Urothelium cell line (cell line): ENCODE measurements at places on chromosomes 11 and 22.

GRCh38 chr11:128962896-128963295, 20.2 kb upstream of the TP53AIP1 start:
- DNase-seq: no peak

DNA sequence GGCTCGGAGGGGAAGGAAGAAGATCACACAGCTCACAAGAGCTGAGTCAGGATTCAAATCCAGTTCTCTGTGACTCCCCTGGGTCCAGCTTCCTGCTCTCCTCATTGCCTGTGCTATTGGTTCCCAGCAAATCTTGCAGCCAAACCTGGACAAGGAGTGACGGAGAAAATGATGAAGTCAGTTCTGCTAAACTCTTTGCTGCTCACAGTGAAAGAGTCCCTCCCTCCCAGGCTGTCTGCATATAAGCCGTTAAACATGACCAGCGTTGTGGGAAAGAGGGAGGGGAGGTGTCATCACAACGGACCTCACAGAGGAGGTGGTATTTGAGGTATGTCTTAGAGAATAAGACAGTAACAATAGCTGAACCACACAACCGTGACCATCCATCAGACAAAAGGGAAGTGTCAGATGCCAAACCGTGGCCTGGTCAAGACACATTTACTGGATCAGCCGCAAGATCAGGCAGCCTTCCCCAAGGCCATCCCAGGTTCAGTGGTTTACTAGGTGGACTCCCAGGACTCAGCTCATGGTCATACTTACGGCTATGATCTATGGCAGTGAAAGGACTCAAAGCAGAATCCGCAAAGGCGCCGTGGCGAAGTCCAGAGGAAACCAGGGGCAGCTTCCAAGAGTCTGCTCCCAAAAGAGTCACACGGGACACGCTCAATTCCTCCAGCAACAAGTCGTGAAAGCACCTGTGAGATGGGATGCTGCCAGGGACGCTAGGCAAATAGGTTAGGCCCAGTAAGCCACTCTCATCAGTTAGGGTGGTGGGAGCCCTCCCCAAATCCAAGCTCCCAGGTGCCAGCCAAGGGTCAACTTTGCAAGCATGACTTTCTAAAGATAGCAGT, 2.8 kb upstream of the CYTH4 start:
- DNase-seq: no peak

- no peak for DNase-seq
These were observed 76.9 kb upstream of the B3GAT1 start for GRCh38 chr11:134488913-134489312.

- no peak for DNase-seq
These were observed 2.0 kb downstream of the P2RX3 start for GRCh38 chr11:57340039-57340615.
